AG20443 (cell line): ENCODE measurements at places on chromosomes 5 and 9.

GRCh38 chr5:176438959-176439757 is 9.0 kb upstream of the FAF2 start:
- DNase-seq: peak; percentile 29

DNA sequence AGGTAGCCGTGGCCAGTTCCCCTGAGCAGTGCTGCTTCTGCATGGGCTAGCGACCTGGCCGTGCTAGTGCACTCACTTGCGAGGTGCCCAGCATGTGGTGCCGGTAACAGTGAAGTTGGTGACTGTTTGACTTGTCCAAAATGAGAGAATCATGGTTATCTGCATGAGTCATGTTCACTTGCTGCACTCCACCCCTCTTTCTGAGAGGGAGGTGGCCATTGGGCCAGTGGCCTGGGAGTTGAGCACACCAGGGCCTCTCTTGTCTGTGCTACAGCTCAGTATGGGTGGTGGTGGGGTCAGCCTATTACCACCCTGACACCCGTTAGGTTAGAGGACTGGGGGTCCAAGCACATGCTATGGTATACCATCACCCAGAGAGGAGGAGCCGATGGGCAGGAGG is 55.4 kb upstream of the GARNL3 start:
- peak; percentile 68 for DNase-seq

- no peak for DNase-seq
Measured at GRCh38 chr5:137921931-137922330, 32.7 kb downstream of the PKD2L2 start.

GRCh38 chr9:5263351-5264218 is 32.4 kb downstream of the INSL4 start:
- no peak for DNase-seq

DNA sequence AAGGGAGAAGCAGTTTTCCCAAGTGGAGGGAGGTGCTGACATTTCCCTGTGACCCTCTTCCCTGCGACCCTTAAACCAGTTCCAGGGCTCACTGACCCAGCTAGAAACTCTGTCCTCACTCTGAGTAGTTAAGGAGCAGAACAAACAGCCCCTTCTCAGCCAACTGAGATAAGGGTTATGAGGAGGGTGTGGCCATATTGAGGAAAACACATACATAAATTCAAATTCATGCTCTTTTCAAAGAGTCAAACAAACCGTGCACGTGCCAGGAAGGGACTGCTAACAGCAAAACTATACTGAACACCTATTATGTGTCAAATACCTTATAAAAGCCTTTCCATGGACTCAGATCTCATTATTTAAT is 4.9 kb upstream of the AKNA start:
- DNase-seq: no peak

DNA sequence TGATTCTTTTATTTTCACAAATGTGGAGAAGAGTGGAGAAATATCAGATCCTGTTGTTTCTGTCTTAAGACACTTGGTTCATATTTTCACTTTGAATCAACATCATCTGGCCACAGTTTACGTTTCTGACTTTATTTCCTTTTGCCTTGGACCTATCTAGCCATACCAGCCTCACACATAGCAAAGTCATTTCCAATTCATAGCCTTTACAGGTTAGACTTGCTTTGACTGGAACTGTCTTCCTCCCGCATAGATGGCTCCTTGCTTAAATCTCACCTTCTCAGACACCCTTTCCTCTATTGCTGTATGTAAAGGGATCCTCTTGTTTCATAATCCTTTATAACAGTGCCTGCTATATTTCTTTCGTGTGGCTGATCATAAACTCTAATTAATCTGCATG is 297.8 kb downstream of the SH3GL2 start:
- no peak for DNase-seq

- DNase-seq: peak; percentile 85
Measured at GRCh38 chr5:122129306-122129705, at the start of gene ZNF474. Gene ZNF474, plus strand, starts transcription at chr5:122129546. Its CDS starts 22,445 bp downstream, at chr5:122151991.

GRCh38 chr5:41707853-41708603 is 162.2 kb downstream of the OXCT1 start:
- peak; percentile 50 for DNase-seq

GRCh38 chr5:147396070-147396823 is 113.6 kb downstream of the DPYSL3 start:
- no peak for DNase-seq

DNA sequence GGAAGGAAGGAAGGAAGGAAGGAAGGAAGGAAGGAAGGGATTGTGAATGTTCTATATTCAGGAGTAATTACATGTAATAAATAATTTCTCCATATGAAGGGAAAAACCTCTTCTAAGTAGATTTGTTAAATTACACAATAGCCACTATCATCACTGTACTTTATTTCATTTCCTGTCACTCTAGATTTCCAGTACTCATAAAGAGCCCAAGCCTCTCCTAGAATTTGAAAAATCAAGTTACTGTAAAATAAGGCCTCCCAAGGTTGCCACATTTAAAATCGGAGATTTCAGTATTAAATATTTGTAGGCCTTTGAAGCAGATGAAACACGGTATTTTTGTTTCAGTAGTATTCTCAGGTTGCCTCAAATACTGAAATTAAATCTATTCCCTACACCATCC is 499.0 kb downstream of the CDH10 start:
- DNase-seq: no peak

- DNase-seq: no peak
Measured at GRCh38 chr9:133954862-133955529, 37.1 kb downstream of the VAV2 start.

DNA sequence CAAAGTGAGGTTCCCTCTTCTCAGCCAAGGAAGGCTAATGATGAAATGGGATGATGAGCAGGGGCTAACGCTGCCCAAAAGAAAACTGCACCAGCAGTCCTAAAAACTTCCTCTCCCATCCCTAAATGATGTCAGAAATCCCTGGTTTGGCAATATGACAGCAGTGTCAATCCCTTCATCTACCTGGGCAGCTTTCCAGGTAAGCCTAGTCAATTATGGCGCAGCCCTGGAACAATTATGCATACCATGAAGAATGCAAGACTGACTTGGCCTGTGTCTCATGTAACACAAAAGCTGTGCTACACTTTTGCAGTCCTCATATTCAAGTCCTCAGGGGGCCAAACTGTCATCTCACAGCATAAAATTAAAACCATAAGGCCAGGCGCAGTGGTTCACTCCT is 7.0 kb downstream of the DMGDH start:
- no peak for DNase-seq

DNA sequence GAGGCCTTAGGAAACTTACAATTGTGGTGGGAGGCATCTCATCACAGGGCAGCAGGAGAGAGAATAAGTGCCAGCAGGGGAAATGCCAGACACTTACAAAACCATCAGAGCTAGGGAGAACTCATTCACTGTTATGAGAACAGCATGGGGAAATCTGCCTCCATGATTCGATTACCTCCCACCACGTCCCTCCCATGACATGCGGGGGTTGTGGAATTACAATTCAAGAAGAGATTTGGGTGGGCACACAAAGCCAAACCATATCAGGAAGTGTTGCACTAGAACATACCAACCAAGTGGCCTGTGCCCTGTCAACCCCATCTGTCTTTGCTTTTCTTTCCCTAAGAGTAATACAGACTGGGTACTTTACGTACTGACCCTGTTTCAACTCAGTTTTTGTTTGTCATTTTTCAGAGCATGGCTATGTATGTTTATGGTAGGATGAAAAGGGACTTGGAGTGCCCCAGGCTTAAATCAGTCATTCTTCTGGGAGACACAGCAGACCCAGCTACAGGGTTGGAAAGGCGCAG is 58.3 kb upstream of the TGFBR1 start:
- no peak for DNase-seq

DNA sequence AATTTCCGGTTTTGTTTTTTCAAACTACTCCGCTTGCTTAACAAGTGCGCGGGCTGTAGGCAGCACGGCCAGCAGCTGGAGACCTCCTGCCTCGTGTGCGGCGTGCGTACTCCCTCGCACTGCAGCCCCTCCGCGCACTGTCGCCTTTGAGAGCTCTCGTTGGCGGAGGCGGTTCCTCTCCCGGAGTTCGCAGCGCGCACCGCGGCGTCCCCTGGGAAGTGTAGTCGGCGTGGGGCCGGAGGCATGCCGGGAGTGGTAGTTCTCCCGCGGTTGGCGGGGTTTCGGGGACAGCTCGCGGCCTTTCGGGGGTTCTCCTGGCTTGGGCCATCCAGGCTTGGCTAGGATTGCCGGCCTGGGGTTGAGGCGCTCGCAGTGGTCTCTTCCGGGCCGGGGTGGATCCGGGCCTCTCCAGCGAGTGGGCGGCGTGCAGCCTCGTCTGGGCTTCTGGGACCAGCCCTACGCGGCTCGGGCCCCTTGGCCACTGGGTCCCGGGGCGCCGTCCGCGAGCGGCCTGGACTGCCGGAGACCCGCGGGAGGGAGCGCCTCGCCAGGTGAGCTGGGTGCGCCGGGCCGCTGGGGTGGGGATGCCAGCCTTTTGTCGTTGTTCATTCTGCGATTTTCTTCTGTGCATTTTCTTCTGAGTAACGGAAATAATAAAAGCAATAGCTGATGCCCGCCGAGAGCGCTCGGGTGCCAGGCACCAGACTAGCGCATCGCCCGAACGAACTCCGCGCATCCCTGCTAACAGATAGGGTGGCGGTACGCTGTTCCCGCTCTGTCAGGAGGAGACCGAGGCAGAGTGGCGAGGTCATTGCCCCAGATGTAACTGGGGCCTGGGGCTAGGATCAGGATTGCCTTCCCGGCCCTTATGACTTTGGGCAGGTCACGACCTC is at the start of gene ZNF354C:
TSS of gene ZNF354C (plus strand) at position 258 of the 893 bp plus-strand sequence. CDS start 1,696 bp downstream, outside the sequence.
- peak; percentile 98 for DNase-seq

DNA sequence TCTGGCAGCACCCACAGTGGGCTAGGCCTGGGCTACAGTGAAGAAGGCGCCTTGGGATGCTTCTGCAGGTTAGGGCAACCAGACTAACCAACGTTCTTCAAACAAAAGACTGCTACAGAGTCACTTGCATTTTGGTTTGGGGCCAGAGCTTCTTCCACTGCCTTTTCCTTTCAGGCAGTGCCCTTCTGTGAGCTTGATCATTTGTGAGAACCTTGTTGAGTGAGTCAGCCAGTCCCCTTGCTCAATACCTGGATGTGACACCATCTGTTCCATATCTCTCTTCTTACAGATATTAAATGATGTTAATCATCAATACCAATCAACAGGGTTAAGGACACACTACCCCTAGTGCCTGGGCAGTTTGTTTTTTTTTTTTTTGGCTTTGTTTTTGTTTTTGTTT is 46.5 kb upstream of the VDAC1 start:
- DNase-seq: no peak

GRCh38 chr5:127922603-127923002 is 161.0 kb upstream of the SLC12A2 start:
- DNase-seq: no peak

DNA sequence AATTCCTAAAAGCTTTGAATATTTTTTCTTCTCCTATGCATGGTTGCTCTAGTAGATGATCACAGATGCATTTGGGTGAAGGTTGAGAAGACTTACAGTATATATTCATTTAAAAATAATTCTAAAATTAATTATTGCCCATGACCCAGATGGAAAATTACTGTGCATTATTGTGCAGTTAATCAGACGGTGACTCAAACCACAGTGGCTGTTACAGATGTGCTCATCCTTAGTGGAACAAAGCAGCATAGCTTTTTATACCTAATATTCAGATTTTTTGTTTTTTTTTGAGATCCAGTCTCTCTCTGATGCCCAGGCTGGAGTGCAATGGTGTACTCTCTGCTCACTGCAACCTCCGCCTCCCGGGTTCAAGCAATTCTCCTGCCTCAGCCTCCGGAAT is 10.7 kb downstream of the OR2V1 start:
- peak; percentile 63 for DNase-seq

DNA sequence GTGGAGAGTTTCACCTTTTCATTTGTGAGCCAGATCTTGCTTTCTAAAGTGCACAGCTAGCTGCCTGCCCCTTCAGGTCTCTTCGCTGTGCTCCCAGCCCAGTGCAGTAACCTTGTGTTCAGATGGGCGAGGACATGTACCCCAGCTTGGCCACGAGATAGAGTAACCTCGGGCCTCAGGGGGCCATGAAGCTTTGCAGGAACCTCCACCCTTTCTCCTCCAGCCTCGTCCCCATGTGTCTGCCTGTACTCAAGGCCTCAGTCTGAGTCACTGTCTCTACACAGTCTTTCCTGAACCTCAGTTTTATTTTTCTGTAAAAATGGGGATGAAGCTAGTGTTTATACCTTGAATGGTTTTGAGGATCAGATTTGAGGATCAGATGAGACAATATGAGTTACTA is 37.9 kb downstream of the ERGIC1 start:
- no peak for DNase-seq

GRCh38 chr5:148884339-148885020 is 58.1 kb downstream of the ADRB2 start:
- peak; percentile 26 for DNase-seq

DNA sequence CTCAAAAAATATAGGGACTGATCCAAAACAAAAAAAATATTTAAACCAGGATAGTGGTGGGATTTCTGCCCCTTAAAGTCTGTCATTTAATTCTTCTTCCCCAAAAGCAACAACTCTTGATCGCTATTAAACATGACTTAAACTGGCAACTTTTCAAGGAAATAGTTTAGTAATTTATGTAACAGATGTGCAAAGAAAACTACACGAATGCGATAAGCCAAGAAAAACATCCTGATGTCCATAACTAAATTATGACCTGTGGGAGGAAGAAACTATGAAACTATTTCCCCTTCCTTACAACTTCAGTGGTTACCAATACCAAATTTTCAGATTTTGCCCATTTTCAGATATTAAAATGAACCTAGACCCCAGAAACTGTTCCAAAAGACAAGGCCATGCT is 31.5 kb downstream of the CLINT1 start:
- DNase-seq: no peak

GRCh38 chr9:113542006-113542405 is 78.5 kb downstream of the RGS3 start:
- DNase-seq: no peak

DNA sequence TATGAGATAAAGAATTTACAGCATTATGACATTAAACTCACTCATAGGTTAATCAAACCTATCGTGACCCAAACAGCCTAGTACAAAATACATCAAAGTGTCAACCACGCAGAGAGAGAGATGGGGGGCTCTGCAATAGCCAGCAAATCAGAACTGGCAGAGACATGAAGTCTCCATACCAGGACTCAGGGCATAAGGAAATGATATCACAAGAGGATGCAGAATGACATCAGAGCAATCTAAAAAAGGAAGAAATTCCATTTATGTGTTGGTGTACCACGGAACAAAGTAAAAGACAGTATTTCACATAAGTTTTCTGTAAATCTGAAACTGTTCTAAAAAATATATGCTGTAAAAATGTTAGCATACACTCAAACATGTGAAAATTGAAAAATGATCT is 24.6 kb downstream of the BICD2 start:
- DNase-seq: no peak

DNA sequence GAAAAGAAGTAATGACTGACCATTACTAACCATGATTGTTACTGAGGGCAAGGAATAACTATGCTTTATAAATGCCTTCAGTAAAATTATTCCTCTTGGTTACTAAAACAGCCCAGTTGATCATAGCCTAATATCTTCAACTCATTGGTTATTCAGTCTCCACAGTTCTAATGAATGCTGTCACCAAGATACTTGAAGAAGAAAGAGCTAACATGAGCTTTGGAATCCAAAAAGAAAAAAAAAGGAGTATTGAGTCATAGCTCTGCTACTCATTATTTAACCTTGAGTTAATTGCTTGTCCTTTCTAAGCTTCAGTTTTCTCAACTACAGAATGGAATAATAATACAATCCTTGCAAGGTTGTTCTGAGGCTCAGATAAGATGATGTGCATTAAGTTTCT is 187.7 kb downstream of the BRINP1 start:
- no peak for DNase-seq

GRCh38 chr9:13756943-13757342 is 477.5 kb upstream of the MPDZ start:
- no peak for DNase-seq
